Activated naive CD4-positive, alpha-beta T cell (primary cell): ENCODE measurements at places on chromosomes 7 and 10.

DNA sequence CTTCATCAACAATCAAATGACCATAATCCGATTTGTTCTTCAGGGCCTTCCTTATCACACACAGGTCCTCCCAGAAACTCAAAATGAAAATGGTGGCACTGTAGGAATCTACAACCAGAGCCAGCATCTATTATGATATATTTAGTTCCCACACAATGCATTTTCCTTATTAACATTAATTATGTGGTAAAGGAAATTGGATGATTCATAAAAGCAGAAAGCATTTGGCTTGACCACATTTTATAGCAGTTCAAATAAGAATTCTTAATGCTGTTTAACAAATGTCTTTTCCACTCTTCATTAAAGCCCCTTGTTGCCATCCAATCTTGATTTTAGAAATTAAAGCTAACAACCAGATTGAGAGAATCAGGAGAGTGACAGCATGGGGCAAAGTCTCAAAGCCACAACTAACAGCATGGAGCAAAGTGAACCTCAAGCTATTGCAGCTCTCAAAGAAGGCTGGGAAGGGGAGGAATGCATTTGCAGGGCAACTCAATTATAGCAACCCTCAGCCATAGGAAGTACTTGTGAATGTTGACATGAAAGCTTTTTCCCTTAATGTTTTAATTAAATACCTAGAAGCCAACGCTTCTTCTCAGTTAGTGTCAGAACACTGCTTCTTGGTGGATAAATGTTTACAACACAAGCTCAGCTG lies 549.1 kb downstream of the NXPH1 start:
- DNase-seq, result no peak

- DNase-seq, result no peak
Measured at GRCh38 chr10:49504528-49504927, 34.4 kb downstream of the ERCC6 start.

- no peak for DNase-seq
Measured at GRCh38 chr7:69800495-69800894, 202.2 kb downstream of the AUTS2 start.

DNA sequence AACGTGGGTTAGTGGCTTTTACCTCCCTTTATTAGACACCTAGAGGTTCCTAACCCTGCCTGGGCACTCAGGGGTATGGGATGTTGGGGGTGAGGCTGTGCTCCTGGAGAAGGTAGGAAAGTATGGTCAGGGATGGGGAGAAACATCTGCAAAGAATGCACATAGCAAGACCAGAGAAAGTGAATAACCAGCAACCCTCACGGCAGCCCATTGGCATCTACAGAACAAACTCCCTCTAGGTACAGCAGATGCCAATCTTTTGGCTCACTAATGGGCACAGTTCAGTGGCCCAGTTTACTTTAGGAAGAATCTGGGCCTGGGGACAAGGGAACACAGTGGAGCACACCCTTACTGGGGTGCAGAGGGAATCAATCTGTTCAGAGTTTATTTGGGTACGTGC lies 143.9 kb downstream of the JAZF1 start:
- DNase-seq, result no peak

DNA sequence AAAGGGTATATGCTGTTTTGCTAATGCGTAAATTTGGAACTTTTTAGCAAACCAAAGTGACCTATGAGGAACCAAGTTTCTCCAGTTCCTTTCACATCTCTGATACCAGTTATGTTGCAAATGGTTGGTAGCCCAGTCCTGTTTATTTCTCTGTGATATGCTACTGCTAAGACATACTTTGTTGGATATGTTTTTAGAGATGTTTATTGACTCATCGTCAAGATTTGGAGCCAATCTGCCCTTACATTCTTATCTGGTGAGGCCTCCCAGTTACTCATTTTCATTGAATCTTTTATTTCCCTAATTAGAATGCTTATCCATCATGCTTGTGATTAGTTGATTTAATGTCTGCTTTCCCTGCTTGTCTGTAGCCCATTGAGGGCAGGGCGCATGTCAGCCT lies 58.9 kb downstream of the LRGUK start:
- DNase-seq, result no peak

- DNase-seq, result no peak
Measured at GRCh38 chr10:132571650-132572544, 34.3 kb downstream of the INPP5A start.

DNA sequence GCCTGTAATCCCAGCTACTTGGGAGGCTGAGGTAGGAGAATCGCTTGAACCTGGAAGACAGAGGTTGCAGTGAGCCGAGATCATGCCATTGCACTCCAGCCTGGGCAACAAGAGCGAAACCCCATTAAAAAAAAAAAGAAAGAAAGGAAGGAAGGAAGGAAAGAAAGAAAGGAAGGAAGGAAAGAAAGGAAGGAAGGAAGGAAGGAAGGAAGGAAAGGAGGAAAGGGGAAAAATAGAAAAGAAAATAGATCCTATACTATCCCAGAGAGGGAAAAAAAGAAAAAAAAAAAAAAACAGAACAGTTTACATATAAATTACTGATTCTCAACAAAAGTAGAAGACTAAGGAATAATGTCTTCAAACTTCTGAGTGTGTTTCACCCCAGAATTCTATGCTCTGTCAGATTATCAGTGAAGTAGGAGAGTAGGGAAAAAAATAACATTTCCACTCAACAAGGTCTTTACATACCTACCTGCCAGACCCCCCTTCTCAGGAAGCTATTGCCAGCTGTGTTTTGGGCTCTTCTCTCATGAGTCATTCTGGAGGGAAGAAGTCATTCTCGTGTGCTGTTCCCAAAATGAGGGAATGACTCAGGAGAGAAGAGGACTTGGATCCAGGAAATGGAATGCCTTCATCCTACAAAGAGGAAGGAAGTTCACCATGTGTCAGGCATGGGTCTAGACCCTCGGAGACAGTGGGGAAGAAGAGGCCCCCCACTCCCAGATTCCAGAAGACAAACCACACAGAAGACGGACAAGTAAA lies 20.9 kb downstream of the RGS10 start:
- DNase-seq, result no peak

- DNase-seq, result no peak
Measured at GRCh38 chr7:23076772-23077171, 28.8 kb upstream of the KLHL7 start.

DNA sequence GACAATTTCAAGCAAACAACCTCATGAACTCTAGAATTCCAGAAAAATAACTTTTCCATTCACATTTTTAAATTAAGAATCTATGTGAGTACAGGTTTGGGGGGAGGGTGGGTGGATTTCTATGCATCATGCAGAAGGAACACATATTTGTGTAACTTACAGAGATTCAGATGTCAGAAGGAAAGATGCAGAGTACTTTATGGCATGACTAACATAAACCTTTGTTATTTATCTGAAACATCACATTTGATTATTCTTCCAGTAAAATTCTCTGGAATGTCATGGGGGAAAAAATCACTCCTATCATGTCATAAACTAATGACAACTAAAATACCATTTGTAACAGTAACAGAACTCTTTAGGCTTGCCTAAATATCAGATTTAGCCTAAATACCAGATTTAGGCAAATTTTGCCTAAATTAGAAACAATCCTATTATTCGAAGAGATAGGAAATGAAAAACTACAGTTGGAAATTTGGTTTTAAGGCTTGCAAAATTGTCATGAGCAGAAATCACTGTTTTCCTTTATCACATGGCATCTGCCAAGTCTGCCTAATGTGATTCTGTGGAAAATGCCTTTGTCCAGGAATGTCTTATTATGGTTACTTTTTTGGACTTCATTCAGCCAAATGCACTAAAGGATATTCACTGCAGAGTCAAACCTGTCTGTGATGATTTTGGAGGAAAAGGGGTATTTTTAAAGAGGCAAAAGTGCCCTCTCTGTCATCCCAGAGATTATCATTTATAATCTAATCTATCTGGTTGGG lies 527.7 kb upstream of the CELF2 start:
- DNase-seq, result no peak

DNA sequence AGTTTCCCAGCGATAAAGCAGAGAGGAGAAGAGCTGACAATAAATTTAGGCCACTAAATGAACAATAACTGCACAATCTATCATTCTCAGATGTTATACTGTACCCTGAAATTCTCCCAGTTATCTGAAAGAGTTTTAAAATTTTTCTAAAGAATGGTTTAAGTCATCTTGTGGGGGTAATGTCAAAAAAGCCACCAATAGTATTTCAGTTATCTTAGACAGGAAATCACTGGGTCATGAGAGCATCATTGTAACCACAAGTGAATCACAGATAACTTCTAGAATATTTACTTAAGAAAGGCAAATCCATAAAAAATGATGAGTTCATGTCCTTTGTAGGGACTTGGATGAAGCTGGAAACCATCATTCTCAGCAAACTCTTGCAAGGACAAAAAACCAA lies 147.1 kb downstream of the DNAJB9 start:
- no peak for DNase-seq

DNA sequence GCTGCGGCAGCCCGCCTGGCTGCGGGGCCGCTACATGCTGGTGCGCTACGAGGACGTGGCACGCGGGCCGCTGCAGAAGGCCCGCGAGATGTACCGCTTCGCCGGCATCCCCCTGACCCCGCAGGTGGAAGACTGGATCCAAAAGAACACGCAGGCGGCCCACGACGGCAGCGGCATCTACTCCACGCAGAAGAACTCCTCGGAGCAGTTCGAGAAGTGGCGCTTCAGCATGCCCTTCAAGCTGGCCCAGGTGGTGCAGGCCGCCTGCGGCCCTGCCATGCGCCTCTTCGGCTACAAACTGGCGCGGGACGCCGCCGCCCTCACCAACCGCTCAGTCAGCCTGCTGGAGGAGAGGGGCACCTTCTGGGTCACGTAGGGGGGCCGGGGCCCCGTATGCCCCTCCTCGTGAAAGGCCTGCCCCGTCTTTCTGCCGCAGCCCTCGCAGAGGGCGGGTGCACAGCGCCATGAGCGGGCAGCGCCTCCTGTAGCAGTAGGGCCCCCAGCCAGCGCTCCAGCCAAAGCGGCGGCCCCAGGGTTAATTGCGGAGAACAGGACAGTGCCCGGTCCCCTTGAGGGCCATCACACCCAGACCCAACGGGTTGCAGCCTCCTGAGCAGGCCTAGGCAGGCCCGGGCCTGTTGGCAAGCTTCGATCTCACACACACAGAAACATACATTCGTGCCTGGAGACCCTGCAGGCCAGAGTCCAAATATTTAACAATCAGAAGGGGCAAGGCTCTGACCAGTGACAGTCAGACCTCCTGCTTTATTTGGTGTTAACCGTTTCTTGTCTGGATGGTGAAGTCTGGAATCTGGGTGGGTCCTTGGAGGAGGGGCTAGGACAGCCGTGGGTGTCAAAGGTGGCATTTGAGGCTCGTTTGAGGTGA lies 44.1 kb downstream of the CHST3 start:
- no peak for DNase-seq

- no peak for DNase-seq
Measured at GRCh38 chr10:108765794-108766193, 1157.5 kb downstream of the XPNPEP1 start.

DNA sequence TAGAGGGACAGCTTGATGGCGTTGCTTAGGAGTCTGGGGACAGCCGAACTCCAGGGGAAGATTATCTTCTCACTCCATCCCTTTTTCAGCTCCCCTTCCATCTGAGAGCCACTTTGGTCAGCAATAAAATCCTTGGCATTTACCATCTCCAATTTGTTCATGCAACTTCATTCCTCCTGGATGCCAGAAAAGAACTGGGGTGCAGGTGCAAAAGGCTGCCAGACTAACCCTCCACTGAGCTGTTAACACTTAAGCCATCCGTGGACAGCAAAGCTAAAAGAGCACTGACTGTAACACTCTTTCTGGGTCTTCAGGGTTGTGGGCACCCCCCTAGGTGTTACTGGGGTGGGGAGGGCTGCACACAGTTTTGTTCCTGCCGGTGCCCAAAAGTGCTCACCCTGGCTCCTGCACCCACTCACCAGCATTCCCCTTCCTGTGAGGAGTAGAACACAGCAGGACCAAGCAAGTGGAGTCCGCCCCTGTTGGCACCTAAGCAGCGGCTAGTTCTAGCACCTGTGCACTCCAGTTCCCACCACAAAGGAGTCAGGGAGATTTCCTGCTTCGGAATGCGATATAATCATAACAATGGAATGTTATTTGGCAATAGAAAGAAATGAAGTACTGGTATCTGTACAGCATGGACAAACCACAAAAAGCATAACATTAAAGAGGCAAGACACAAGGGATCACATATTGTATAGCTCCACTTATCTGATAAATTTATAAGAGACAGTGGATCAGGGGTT lies 95.1 kb downstream of the NPY start:
- DNase-seq, result no peak
